SHP77 treated with DMSO at 0.1 percent for 48 hours (cell line): ENCODE measurements at places on chromosomes 1 and 21.

DNA sequence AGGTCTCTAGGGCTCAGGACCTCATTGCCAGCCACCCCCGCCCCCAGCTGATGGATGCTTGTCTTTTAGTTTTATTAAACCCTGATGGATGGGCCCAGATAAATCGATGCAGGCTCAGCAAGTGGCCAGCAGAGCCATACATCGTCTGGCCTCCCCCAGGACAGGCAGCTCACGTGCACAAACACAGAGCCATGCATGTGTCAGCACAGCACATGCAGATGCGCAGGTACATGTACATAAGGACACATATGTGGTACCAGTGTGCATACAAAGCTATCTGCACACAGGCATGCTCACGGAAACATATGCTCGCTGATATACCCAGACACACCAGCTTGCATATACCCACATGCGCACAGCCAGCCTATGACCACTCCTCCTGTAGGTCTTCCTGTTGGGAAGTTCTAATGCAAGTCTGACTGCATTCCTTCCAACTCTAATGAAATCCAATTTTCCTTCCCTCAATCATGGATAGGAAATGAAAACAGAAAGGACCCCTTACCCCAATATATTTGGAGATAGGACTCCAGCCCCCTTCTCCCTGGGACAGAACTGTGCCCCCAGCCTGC lies 897 bp downstream of the COL16A1 start:
- no peak for DNase-seq

GRCh38 chr1:95966866-95967265 lies 732.9 kb downstream of the RWDD3 start:
- DNase-seq: no peak

DNA sequence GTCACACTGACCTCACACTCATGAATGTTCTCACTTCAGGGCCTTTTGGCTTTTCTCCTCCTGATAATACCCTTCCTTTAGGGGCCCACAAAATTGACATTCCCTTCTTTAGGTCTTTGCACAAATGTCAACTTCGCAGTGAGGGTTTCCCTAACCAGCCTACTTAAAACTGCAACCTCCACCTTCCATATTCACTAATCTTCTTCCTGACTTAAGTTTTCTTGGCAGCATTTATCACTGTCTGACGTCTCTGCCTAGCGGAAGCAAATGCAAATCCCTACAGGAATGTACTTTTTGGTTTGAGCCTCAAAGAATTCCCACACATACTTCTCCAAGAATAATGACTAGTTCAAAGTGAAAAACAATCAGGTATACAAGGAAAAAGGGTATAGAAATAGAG lies 32.8 kb downstream of the INTS7 start:
- DNase-seq: no peak

DNA sequence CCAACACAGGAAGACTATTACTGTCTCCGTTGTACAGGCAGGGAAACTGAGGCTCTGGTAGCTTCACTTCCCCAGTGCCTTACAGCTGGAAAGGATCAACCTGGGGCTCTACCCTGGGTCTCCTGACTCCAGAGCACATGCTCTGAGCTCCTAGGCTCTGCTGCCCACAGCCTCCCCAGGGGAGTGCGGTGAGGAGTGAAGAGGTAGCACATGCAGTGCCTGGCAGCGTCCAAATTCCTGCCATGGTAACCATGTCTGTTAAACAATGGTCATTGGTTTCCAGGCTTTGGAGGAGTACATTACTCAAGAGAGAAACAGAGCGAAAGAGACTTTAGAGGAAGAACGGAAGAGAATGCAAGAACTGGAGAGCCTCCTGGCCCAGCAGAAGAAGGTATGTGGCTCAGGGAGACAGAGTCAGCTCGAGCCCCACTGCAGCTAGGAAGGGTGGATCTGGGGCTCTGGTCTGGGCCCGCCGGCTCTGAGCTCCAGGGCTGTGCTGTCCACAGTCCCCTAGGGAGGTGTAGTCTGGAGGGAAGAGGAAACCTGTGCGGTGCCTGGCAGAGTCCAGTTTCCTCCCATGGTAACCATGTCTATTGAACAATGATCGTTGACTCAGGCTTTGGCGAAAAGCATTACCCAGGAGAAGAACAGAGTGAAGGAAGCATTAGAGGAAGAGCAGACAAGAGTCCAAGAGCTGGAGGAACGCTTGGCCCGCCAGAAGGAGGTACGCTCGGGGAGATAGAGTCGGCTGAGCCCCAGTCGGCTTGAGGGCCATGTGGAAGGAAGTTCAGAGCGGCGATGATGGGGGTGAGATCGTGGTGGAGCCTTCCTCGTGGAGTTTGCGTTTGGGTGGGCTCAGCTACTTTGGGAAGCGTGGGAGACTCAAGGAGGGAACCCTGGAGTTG lies 64.6 kb upstream of the EFHD2 start:
- DNase-seq: no peak

GRCh38 chr1:9150582-9151327 lies 21.9 kb upstream of the GPR157 start:
- DNase-seq: no peak

GRCh38 chr1:81681114-81681513 lies 119.6 kb upstream of the ADGRL2 start:
- no peak for DNase-seq

DNA sequence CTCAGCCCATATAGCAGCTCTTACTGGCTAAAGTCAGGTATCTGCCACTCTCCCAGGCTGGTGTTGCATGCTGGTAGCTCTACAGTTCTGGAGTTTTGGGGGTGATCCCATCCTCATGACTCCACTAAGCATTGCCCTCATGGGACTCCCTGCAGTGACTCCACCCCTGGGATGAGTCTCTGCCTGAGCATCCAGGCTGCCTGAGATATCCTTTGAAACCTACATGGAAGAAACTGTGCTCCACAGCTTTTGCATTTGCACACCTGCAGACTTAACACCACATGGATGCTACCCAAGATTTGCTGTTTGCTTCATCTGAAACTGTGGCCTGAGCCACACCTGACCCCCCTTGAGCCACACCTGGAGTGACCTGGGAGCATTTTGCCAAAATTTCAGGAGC lies 226.4 kb downstream of the C1orf94 start:
- no peak for DNase-seq
